ENCODE measurements at places on chromosomes 13 and 19.

DNA sequence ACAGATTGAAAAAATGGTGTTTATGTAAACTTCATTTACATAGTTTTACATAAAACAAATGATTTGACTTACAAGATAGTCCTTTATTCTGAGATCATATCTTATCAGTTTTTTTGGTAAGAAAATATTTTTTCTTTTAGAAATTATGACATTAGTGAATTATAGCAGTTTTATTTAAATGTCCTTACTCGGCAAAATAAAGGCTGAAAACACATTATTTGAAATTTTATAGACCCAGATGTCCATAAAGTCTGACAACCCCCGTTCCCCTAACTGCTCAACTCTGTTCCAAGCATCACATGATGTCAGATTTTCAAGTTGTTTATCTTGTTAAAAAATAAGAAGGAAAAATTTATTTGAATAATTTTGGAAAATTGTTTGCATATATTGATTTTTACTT lies 46.7 kb upstream of the RFC3 start:
- DNase-seq: no peak

GRCh38 chr13:111661776-111662175 lies 341.3 kb downstream of the TEX29 start:
- no peak for DNase-seq

DNA sequence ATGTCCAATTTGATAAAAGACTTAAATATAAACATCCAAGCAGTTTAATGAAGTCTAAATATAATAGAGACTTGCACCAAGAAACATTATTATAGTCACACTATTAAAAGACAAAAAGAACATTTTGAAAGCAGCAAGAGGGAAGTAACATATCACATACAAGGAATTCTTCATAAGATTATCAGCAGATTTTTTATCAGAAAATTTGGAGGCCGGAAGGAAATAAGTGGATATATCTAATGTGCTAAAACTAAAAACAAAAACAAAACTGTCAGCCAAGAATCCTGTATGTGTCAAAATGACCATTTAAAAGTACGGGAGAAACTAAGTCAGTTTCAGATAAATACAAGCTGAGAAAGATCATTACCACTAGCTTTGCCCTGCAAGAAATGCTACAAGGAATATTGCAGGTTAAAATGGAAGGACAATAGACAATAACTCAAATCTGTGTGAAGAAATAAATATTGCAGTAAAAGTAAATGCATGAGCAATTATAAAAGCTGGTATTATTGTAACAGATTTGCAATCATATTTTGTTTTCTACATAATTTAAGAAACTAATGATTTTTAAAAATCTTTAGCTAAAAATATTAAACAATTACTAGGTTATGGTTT lies 1665.9 kb upstream of the PCDH20 start:
- no peak for DNase-seq

DNA sequence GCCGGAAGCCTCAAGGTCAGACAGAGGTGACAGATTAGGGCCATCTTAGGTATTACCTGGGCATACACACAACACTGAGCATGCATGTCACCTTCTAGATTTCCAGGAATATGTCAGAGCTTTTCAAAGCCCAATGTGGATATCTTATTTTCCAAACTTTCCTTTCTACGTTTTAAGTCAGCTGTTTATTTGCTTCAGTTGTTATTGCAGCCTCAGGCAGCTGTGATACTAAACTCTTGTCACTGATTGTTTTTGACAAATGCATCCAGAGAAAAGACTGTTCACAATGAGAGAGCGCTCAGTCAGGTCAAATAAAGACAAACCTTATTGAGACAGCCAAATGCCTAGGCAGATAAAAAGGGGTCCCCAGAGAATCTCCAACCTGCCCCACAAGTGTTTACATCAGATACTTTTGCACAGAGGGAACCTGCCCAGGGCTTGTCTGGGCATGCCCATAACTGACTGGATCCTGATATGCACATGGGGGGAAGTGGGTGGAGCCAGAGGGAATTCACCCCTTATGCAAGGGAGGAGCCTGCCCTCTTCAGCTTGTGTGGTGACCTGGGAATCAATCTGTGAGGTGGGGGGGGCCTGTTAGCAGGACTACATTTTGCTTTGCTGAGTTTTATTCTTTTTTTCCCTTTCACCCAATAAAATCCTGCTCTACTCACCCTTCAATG lies 28.5 kb downstream of the MED4 start:
- no peak for DNase-seq

DNA sequence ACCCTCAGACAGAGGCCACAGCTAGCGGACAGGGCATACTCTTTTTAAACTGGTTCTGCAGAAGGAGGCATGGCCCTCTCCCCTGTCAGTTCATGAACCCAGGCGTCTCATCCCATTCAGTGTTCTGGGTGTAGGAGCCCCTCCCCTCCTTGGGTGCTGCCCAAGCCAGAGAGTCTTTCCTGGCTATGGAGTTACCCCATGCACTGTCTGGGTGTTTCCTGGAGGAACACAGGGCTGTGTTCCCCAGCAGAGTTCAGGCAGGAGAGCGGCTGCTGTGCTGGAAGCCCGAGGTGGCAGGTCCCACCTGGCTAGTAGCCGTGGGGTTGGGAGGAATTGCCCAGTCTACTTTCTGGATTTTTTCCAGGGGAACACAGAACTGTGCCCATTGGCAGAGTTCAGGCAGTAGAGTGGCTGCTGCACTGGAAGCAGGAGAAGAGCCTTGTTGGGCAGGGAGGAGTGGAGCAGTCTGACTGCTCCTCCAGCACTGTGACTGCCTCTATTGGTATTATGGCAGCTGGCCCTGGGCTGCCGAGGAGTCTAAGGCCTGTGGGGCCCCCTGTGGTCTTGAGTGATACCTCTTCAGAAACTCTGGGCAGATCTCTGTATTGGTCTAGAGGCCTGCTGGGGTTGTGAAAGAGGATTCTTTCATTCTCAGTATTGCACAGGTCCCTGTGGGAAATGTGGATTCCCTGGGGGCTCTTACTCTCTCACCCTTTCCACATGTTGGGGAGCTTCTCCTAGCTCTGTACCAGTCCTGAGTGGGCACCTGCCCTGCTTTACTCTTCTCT lies 168.3 kb downstream of the PCDH20 start:
- DNase-seq: no peak

DNA sequence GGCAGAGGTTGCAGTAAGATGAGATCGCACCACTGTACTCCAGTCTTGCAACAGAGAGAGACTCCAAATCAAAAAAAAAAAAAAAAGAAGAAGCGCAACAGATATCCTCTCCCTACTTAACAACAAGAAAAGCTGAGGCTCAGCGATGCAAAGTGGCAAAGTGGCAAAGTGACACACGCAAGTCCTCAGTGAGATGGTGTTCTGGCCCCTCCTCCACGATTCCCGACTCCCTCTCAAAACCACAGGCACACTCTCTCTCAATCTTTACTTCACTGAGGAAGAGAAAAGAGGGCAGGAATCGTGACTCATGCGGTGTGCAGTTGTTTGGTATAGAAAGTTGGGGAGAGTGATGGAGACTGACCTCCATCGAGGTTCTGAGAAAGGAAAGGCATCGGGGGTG lies 12.6 kb downstream of the FFAR2 start:
- DNase-seq: no peak

GRCh38 chr13:40120288-40120687 lies 464.8 kb downstream of the COG6 start:
- DNase-seq: no peak

Data from bone marrow (tissue), 2 donors.